ENCODE measurements at places on chromosomes 3 and 15.

DNA sequence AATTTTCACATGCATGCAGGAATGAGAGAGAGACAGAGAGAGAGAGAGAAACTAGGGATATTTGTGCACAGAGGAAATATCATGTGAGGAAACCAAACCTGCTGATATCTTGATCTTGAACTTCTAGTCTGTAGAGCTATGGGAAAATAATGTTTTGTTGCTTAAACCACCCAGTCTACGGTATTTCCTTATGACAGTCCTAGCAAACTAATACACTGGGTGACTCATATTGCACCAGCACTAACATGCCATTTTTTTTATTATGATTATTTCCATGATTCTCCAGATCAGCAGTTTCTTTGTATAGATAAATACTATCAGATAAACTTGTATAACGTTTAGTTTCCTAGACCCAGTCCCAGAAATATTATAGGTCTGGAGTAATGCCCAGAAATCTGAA, 1259.0 kb downstream of the ZPLD1 start:
- DNase-seq = no peak

GRCh38 chr3:16875876-16876550, 8.7 kb upstream of the PLCL2 start:
- no peak for DNase-seq

DNA sequence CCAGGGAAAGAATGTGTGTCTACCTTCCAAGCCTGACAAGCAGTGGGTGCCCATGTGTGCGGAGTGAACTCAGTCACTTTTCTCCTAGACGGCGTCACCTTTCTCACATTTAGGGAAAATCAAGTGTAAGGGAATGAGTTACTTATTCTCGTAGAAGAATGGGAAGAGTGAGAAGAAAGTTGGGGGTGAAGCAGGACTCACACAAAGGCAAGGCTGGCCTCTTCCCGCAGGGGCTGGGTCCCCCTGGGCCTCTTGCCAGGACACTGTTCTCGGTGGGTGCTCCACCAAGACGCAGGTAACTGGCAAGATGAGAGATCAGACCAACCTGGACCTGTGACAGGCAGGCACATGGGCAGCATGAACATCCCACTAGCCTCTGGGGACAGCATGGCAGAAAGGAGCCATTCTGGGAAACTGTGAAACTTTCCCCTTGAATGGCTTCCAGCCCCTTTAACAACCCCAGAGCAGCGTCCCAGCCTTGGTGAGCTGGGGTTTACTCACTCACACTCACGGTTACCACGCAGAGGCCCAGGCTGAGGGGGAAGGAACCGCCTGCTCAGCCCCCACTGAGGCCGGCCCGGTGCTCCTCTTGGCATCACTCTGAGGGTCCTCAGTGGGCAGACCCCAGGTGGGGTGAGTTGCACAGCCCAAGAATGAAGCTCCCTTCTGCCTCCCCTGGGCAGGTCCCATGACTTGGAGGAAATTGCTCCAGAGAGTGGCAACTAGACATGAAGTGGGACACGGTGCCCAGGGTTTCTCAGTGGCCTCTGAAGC, 15.0 kb upstream of the SRP14 start:
- DNase-seq = no peak

DNA sequence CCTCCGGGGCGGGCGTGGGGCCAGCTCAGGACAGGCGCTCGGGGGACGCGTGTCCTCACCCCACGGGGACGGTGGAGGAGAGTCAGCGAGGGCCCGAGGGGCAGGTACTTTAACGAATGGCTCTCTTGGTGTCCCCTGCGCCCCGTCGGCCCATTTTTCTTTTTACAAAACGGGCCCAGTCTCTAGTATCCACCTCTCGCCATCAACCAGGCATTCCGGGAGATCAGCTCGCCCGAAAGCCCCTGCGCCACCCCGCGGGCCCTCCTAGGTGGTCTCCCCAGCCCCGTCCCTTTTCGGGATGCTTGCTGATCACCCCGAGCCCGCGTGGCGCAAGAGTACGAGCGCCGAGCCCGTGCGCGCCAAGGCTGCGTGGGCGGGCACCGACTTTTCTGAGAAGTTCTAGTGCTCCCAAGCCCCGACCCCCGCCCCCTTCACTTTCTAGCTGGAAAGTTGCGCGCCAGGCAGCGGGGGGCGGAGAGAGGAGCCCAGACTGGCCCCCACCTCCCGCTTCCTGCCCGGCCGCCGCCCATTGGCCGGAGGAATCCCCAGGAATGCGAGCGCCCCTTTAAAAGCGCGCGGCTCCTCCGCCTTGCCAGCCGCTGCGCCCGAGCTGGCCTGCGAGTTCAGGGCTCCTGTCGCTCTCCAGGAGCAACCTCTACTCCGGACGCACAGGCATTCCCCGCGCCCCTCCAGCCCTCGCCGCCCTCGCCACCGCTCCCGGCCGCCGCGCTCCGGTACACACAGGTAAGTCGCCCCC, at the start of gene THBS1:
THBS1 (plus strand) TSS at position 595 of the 757 bp plus-strand sequence. CDS start 779 bp downstream, outside the sequence.
- DNase-seq = no peak

- DNase-seq = peak; percentile 10
Observed at GRCh38 chr3:130850044-130850797, 43.7 kb upstream of the ATP2C1 start.

DNA sequence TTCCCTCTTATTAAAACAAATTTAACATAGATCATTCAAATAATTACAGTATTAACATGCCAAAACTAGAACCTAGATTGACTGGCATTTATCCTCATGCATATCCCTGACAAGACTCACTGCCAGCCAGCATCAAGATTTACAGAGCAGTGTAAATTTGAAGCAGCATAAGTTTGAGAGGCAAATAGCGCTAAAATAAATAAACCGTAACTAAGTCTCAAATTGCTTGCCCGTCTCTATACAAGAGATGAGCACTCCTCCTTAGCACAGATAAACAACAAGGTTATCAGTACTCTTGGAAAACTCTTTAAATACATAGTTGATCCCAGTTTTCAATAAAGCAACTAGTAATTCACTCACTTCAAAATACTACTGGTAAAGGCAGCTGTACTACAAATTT, 29.6 kb downstream of the MSL2 start:
- DNase-seq = no peak

- no peak for DNase-seq
Observed at GRCh38 chr3:15844889-15845288, 47.1 kb upstream of the ANKRD28 start.
